ENCODE measurements at places on chromosomes 7 and 10.

GRCh38 chr7:32518534-32519140 lies 23.3 kb downstream of the AVL9 start:
- no peak for DNase-seq

DNA sequence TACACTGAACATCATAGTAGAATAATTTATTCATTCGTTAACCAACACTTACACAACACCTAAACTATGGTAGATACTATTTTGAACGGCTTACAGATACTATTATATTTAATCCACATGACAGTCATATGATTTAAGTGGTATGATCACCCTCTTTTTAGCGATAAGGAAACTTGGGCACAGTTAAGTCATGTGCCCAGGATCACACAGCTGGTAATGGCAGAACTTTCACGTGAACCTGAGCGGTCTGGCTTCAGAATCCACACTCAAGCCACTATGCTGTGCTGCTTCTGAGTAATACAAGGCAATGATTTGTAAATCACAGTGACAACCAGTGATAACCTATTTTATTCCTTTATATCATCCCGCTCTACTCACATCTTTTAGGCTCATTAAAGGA lies 99.1 kb downstream of the CELF2 start:
- DNase-seq: no peak

DNA sequence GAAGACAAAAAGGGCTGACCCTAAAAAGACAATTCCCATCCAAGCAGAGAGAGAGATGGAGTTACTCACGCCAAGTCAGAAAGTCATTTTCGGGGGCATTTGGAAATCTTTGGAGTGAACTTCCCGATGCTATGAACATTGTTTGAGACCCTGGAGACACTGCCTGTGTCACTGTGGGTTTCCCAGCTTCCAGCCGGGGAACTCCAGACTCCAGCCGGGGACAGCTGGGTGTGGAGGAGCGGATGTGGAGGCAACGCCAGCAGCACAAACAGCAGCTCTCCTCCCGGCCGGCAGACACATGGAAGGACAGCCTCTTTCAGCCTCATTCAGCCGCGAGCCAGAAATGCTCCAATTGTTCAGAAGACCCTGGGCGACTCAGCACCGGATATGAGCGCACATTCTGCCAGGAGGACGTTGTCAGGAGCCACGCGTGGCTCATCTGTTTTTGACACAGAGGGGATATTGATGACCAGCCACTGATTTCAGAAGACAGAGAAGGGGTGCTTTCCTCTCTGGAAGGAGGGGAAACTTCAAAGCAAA lies 97.6 kb downstream of the PRPF18 start:
- DNase-seq: no peak

GRCh38 chr7:28939367-28939766 lies 18.8 kb downstream of the TRIL start:
- no peak for DNase-seq

GRCh38 chr10:127939786-127940330 lies 33.0 kb downstream of the PTPRE start:
- DNase-seq: no peak

DNA sequence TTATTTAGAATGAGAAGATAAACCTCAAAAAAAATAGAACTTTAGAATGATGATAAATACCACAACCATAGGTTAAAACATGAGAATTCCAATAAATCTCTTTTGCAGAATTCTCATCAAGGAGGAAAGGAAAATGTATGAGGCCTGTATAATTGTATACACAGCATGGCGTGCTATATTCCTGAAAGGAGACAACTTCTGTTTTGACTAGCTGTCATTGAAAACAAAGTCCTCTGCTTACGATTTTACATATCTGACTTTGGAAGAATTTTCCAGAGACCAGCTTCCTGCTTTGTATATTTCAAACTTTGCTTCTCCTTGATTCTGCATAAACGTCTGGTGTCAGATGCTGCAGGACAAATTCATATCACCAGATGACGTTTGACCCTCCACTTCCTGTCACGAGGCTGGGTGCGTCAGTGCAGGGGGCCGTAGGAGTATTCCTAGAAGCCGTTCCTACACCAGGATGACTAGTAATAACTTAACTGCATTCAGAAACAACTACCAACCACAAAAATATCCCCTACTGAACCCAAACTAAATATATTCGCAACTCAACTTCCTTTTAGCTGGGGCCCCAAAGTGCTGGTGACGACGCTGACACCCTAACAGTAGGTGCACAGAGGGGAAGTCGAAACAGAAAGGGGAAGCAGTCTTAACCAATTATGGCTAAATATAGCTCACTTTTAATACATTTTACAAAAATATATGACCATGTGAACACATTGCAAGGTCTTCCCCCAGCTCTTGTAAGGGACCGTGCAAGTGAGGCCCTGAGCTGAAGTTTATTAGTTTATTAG lies 178.6 kb upstream of the INHBA start:
- DNase-seq: peak; percentile 50

DNA sequence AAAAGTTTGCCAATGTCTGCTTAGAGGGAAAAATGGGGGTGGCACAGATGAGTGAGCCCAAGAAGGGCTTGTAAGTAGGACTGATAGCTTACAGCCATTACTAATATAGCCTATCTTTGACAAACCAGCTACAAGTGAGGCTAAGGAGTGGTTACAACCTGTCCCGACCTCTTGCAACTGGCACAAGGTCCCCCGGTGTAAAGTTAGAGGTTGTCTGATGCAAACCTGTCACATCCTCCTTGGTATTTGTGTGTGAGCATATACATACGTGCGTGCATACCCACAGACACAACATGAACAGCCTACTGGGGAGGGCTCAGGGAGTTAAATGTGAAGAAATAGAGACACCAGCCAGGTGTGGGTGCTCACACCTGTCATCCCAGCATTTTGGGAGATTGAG lies 14.6 kb downstream of the ADAP1 start:
- DNase-seq: no peak

GRCh38 chr10:114284346-114285071 lies 45.5 kb downstream of the VWA2 start:
- no peak for DNase-seq

GRCh38 chr7:39300276-39300675 lies 265.9 kb upstream of the YAE1 start:
- no peak for DNase-seq

DNA sequence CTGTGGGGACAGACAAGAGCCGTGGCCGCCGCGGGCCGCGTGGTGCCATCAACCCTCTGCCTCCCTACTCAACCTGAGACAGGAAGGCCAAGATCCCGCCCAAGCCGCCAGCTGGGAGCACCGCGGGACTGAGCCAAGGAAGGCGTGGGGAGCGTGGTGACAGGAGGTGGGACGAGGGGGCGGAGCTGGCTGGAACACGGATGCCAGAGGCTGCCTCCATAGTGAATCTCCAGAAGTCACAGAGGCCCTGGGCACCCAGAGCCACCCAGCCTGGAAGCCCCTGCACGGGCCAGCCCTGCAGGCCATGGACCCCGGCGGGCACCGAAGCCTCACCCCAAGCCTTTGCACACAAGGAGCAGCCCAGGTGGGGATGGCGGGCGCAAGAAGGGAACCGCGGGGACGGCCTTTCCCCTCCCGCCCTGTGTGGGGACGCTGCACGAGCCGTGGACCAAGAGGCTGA lies 18.1 kb upstream of the DPYSL4 start:
- DNase-seq: no peak

DNA sequence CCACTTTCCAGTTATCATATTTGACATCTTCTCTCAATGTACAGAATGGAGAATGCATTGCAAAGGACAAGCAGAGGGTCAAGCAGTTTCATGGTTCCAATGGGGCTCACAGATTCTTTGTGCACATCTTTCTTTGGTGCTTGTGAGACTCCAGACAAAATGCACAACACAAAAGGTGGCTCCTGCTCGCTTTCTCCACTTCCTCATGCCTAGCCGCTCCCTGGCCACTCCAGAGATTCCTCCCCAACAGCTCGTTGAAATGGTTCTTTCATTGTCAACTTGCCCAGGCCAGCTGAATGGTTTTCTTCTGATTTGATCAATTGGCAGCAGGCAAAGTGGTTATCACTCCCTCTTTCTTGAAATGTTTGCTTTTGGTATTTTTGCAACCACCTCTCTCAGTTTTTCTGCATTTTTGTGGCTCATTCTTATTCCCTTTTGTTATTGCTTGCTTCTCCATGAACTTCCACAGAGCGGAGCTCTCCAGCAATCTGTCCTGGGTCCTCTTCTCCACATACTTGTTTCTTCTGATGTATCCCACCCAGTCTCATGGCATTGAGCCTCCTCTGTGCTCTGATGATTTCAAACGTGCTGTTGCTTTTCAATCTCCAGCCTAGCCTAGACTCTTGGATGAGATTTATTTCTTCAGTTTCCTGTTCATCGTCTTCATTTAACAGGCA lies 507.8 kb upstream of the MKI67 start:
- no peak for DNase-seq

GRCh38 chr7:26397796-26398426 lies 106.2 kb downstream of the SNX10 start:
- DNase-seq: no peak

DNA sequence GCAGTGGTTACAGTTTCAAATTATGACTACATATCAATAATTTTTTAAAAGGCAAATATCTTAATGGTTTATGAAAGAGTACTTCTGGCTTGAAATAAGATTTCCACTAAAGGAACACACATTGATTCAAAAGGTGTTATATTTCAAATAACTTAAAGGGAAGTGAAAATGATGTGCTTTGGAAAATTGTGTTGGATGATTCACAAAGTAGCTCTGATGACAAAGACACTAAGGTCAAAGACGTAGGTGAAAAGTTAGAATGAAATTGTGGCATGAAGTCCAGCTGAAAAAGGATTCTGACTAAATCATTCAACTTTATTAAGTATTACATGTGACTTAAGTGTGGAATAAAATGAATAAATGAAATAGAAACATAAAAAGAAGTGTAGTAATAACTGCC lies 20.8 kb upstream of the OR2A5 start:
- no peak for DNase-seq

DNA sequence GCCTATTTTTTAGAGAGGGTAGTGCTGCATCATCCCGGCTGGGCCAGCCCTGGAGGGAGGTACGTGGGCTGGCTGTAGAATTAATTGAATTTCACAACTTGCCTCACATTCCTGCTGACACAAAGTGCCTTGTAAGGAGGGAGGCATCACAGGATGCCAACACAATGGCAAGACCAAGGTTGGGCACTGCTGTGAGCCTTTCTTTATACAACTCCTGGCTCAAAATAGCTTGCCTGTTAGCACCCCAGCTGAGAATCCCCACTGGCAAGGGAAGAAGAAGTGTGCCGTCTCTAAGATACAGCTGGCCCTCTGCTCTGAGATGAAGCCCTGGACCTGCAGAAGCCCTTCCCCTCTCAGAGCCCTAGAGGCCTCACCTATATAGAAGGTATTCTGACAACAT lies 873.9 kb downstream of the GRID1 start:
- no peak for DNase-seq

DNA sequence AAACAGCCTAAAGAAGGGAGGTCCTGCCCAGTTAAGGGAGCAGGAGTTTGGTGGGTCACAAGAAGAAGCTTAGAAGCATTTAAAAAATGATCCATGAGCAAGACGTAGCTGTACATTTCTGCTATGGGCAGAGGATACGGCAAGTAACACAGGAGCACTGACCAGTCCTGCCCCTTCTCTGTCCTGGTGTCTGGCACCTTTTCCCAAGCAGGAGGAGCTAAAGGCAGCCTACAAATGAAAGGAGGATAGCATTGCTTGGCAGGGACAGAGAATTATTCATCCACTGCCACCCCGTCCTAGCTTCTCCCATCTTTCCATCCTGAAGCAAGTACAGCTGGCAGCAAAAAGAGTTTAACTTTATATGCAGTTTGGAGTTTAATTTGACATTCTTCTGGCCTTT lies 1077.6 kb downstream of the TYW1 start:
- DNase-seq: no peak

DNA sequence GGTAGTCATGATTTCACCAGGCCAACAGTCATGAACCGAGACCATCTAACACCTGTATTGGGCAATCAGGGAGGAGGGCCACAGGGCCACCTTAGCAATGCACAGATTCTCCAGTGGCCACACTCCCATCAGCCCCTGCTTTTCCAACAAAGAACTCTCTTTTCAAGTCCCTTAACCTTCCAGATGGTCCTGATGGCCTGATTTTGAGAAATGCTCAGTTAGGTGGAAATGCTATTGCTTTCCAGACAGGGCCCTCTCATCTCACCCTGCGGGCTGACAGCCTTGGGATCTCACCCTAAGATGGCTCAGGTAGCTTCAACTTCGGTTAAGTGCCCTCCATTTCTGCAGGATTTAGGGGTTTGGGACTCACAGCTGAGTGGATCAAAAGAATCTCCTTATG lies 131.9 kb upstream of the PRR15 start:
- DNase-seq: no peak

- DNase-seq: no peak
Measured at GRCh38 chr10:27744802-27745731, 552 bp downstream of the MKX start.

DNA sequence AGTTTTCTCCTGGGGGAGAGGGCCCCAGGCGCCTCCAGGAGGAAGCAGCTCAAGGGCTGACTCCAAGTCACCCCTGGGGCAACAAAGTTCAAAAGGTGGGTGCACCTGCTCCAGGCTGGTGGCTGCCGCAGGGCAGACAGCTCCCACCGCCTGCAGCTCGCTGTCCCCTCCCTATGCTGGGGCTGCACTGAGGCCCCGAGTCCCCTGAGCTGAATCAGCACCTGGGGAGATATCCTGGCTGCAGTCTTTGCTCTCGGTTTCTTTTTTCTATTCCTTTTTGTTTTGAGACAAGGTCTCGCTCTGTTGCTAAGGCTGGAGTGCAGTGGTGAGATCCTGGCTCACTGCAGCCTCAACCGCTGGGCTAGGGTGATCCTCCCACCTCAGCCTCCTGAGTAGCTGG lies 183.4 kb downstream of the DNAJB6 start:
- DNase-seq: no peak

GRCh38 chr7:78148166-78148894 lies 349.8 kb downstream of the PHTF2 start:
- DNase-seq: no peak

GRCh38 chr10:33388785-33389184 lies 54.3 kb upstream of the NRP1 start:
- no peak for DNase-seq

Data from left lobe of liver (tissue), 2 donors.